ENCODE measurements at places on chromosomes 4 and X. TPM values are rescaled to one million over a fixed set of nuclear protein-coding genes. Genes with fewer than 3 reads are reported as not detected.

GRCh38 chrX:126994032-126994600 lies 174.6 kb downstream of the PRR32 start:
- no peaks in the 10 kb centered on the region for H3K27me3 ChIP-seq
- no peak overlapping the region for H3K27ac ChIP-seq
- DNase-seq, result no peak
- H3K36me3 ChIP-seq, result no peaks in the 10 kb centered on the region
- H3K4me3 ChIP-seq, result no peak overlapping the region
- H3K4me1 ChIP-seq, result no peaks in the 10 kb centered on the region

DNA sequence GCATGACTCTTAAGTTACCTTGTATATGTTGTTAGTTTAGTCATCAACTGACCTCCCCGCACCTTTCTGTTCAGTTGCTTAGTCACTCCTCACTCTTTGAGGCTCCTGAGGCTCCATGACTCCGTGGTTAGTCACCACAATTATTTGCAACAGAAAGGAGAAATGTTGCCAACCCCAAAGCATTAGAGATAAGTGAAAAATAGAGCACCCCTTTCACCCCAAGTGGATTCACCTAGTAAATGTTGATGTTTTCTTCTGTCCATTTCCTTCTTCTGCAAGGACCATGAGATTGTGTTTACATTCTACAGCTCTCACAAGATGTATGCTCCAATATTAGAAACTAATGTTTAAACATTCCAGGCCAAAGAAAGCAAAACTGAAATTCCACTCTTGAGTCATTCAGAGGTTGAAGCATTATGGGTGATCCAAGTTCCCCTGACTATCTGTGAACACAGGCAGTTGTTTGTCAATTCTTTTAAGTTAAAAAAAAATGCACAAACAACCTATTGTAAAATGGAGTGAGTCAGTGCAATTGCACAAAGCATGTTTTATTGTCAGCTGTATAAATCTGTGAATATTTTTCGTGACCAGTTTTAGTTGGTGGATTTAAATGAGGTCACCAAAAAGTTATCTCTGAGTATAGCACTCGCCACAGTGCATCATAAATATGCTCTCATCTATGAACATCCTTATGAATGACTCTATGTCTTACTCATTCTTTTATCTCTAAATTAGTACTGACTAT lies 552.4 kb upstream of the MAGEB2 start:
- no peak overlapping the region for H3K4me3 ChIP-seq
- no peaks in the 10 kb centered on the region for H3K27me3 ChIP-seq
- no peak overlapping the region for H3K27ac ChIP-seq
- DNase-seq, result no peak
- H3K36me3 ChIP-seq, result no peaks in the 10 kb centered on the region

- no peaks in the 10 kb centered on the region for H3K4me1 ChIP-seq
- no peaks in the 10 kb centered on the region for H3K27me3 ChIP-seq
- no peak for DNase-seq
- H3K36me3 ChIP-seq, result no peaks in the 10 kb centered on the region
- no peak overlapping the region for H3K27ac ChIP-seq
Observed at GRCh38 chr4:76745240-76745639, 152.7 kb downstream of the SOWAHB start.

- DNase-seq, result no peak
- H3K27ac ChIP-seq, result no peak overlapping the region
Observed at GRCh38 chr4:169492436-169493163, 119.8 kb downstream of the NEK1 start.

GRCh38 chr4:113556382-113557134 lies 205.0 kb downstream of the CAMK2D start:
- DNase-seq, result no peak
- H3K27ac ChIP-seq, result peak overlapping the region; percentile 47
- H3K27me3 ChIP-seq, result no peaks in the 10 kb centered on the region
- no peak overlapping the region for H3K4me3 ChIP-seq

DNA sequence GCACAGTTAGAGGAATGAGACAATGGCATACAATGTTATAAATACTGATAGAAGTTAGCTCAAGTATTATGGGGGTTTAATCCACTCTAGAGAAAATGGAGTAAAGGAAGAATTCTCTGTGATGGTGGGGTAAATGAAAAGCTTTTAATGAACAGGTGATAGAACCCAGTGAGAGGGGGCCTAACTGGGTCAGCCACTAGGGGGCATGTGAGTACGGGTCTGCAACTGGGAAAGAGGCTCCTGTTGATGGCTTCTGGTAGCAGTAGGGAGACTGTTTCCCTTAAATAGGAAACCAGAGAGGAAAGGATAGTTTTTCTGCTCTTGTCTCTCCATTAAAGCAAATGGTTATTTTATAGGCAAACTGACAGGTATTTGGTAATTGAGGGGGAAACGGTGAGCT lies 132.8 kb upstream of the GPR101 start:
- DNase-seq, result no peak
- H3K27ac ChIP-seq, result no peak overlapping the region
- H3K4me1 ChIP-seq, result no peaks in the 10 kb centered on the region
- H3K4me3 ChIP-seq, result no peak overlapping the region
- H3K27me3 ChIP-seq, result no peaks in the 10 kb centered on the region

GRCh38 chr4:80407246-80407645 lies 71.7 kb downstream of the CFAP299 start:
- no peak overlapping the region for H3K27ac ChIP-seq
- H3K36me3 ChIP-seq, result no peaks in the 10 kb centered on the region
- no peaks in the 10 kb centered on the region for H3K4me1 ChIP-seq

GRCh38 chr4:160202802-160203201 lies 1099.9 kb downstream of the RAPGEF2 start:
- H3K36me3 ChIP-seq, result no peaks in the 10 kb centered on the region
- H3K4me3 ChIP-seq, result no peak overlapping the region
- no peaks in the 10 kb centered on the region for H3K27me3 ChIP-seq
- no peak for DNase-seq
- H3K4me1 ChIP-seq, result no peaks in the 10 kb centered on the region

DNA sequence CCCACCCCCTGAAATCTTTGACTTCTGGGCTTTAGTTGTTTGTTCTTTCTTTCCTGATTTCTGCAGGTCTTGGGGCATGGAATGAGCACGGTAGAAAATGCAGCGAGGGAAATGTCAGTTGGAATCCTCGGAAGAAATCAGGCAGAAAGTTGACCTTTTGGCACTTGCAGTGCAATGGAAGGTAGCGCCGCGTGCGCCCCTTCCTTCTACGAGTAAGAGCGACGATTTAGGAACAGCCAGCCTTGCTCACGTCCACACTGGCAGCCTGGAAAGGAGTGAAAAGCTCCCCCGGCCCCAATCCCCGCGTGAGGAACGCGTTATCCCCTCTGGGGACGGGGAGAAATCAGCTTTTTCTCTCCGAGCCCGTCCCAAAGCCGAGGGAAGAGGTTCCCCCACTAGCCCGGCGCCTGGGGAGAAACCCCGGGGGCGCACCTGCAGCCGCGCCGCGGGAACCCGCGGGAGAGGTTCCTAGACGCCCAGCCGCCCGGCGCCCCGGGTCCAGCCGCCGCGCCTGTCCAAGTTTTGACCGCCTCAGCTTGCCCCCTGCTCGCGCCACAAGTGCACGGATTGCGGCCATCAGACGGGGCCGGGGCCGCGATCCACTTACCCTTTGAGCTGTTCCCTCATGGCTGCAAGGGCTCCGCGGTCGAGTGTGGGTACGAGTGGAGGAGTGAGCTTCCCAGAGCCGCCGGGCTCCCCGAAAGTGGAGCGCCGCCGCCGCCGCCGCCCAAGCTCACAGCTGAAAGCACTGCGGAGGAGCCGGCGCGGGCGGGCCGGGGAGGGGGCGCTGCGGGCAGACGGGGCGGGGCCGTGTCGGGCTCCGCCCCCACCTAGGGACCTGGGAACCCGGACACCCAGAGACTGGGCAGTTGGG lies 194.6 kb upstream of the FTHL17 start:
- peak overlapping the region; percentile 32 for H3K27ac ChIP-seq
- peak; percentile 55 for DNase-seq
- H3K4me1 ChIP-seq, result no peaks in the 10 kb centered on the region
- H3K36me3 ChIP-seq, result no peaks in the 10 kb centered on the region

DNA sequence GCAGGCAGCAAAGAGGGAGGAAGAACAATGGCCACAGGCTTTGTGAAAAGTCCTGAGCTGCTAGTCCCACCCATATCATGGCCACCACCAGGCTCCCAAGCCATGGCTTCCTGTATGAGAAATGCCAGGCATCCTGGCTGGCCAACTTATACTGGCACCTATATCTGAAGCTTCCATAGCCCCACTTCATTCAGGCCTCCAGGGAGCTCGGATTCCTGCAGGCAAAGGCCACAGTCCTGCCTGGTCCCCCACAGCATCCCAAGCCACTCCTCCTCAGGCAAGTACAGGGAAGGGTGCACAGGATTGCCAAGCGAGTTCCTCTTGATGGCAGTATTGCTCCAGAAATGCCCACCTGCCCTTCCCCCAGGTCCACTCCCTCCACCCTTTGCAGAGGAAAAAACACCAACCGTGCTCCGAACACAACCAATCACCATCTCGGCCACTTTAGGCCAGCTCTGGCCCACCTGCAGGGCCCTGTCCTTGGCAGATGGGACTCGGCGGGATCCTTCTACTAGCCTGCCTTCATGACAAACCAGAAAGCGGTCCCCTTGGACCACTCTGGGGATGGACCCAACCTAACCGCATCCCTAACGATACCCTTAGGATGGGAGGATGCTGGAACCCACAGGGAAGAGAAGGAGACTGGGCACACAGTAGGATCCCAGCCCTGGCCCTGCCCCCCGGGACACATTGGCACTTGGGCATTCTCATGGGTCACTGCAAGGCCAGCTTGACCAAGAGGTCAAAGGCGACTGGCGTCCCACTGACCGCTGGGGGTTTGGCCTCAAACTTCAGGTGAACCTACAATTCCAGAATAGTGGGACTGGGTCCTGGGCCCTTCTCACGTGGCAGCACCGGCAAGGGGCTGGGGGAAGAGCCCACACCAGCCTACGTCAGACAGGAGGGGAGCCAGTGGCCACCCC lies 220.4 kb upstream of the AGTR2 start:
- H3K27me3 ChIP-seq, result no peaks in the 10 kb centered on the region
- DNase-seq, result no peak
- H3K4me3 ChIP-seq, result no peak overlapping the region
- H3K36me3 ChIP-seq, result no peaks in the 10 kb centered on the region
- H3K4me1 ChIP-seq, result no peaks in the 10 kb centered on the region

GRCh38 chrX:152925835-152926234 lies 28.0 kb downstream of the ZNF185 start:
- no peaks in the 10 kb centered on the region for H3K36me3 ChIP-seq
- no peak for DNase-seq
- no peaks in the 10 kb centered on the region for H3K4me1 ChIP-seq
- H3K27ac ChIP-seq, result no peak overlapping the region
- H3K4me3 ChIP-seq, result no peak overlapping the region

- DNase-seq, result no peak
Observed at GRCh38 chrX:118847676-118848075, 24.1 kb downstream of the ZCCHC12 start.

GRCh38 chr4:153643406-153644383 lies 40.4 kb upstream of the TLR2 start:
- peaks cover 5% of the 10 kb centered on the region for H3K4me1 ChIP-seq
- no peaks in the 10 kb centered on the region for H3K36me3 ChIP-seq
- H3K27ac ChIP-seq, result no peak overlapping the region
- no peaks in the 10 kb centered on the region for H3K27me3 ChIP-seq
- DNase-seq, result no peak

- no peaks in the 10 kb centered on the region for H3K27me3 ChIP-seq
- H3K27ac ChIP-seq, result peak overlapping the region; percentile 98
- H3K4me1 ChIP-seq, result no peaks in the 10 kb centered on the region
- H3K36me3 ChIP-seq, result no peaks in the 10 kb centered on the region
- DNase-seq, result no peak
- no peak overlapping the region for H3K4me3 ChIP-seq
Observed at GRCh38 chrX:53281963-53282695, 745 bp upstream of the IQSEC2 start.

DNA sequence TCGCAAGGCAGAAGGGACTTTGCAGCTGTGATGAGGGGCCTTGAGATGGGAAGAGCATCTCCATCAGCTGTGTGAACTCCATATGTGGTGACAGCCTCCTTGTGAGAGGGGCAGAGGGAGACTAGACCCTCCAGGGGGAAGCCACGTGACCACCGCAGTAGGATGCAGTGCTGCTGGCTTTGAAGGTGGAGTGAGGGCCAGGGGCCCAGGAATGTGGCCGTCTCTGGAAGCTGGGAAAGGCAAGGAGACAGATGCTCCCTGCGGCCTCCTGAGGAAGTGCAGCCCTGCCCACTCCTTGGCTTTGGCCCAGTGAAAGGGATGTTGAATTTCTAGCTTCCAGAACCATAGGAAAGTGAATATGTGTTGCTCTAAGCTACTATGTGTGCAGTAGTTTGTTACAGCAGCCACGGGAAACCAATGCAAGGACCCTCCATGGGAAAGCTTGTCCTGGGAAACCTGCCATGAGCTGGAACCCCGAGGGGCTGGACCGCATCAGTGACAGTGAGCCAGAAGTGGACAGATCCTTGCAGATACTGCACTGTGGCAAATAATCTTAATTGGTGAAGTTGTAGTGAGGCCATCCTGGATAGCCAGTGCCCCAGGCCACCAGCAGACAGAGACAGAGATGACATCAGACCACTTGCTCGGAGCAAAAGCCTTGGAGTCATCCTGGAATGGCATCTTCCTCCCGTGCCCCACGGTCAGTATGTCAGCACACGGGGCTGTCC lies 35.4 kb upstream of the SORCS2 start:
- H3K4me3 ChIP-seq, result no peak overlapping the region
- H3K27ac ChIP-seq, result no peak overlapping the region
- DNase-seq, result no peak
- H3K36me3 ChIP-seq, result no peaks in the 10 kb centered on the region
- no peaks in the 10 kb centered on the region for H3K27me3 ChIP-seq

DNA sequence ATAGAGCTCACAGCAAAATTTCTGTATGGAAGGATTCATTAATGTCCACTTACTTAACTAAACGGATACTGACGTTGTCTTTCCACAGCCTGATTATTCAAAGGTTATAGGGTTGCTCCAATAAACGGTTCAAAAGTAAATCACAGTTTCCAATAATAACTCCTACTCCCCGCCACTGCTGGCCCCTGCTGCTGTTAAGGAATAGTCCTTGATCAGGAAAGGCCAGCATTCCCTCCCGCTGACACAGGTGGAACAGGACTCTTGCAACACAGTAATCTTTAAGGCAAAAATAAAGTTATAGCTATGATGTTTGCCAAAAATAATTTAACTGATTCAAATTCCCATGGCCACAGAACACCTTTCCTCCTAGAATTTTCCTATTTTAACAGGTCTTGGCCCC lies 53.9 kb downstream of the FAT1 start:
- no peak for DNase-seq
- H3K4me1 ChIP-seq, result no peaks in the 10 kb centered on the region
- H3K4me3 ChIP-seq, result no peak overlapping the region
- H3K36me3 ChIP-seq, result no peaks in the 10 kb centered on the region
- H3K27me3 ChIP-seq, result no peaks in the 10 kb centered on the region

DNA sequence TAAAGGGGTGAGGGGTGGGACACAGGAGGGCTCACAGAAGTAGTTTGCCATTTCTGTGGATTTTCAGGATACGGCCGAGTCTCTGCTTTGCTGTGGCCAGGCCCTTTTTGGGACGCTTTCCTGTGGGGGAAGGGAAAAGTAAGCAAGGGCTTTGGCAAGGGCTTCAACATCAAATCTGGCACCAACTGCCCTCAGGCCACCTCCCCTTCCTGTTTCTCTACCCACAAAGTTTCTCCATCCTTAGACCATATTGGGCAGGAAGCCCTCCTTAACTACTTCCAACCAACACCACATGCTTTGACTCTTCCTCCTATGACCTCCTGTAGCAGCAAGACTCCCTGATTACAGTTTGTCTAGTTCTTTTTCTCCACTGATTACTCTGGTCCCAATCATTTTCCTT lies 105.1 kb downstream of the PHF8 start:
- no peak for DNase-seq
- peaks cover 2% of the 10 kb centered on the region for H3K36me3 ChIP-seq
- H3K4me3 ChIP-seq, result no peak overlapping the region
- no peaks in the 10 kb centered on the region for H3K4me1 ChIP-seq
- no peak overlapping the region for H3K27ac ChIP-seq

The PTTG2 gene
- 5.9 TPM for total RNA-seq

The HPGDS gene
- 3.2 TPM for total RNA-seq
